ENCODE measurements at places on chromosomes 1 and 21. TPM values are rescaled to one million over a fixed set of nuclear protein-coding genes. Genes with fewer than 3 reads are reported as not detected.

The TMEM81 gene
- 3.1 TPM for total RNA-seq

The CFAP107 gene
- total RNA-seq, result not detected

The LRRC71 gene
- total RNA-seq, result not detected

The DMBX1 gene
- total RNA-seq, result 0.58 TPM
